ENCODE measurements at places on chromosomes 16 and 17.
A peak's percentile ranks its signal among the peaks of the same experiment; 100 is the strongest.

DNA sequence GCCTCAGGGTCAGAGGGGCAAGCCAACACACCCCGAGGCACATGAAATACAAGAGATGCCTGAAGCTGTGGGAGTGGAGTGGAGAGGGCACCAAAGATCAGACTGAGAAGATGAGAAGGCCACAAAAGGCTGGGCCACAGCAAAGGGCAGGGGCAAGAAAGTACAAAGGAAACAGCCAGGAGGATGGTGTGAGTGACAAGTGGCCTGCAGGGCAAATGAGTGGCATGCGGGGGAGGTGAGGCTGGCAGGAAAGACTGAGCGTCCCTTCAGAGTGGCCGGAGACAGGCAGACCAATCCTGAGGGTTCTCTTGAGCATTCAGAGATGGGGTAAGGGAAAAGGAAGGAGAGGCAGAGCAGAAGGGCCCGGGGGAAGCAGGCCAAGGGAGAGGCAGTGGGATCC is 23.2 kb downstream of the HSD11B2 start:
- no peak for DNase-seq

DNA sequence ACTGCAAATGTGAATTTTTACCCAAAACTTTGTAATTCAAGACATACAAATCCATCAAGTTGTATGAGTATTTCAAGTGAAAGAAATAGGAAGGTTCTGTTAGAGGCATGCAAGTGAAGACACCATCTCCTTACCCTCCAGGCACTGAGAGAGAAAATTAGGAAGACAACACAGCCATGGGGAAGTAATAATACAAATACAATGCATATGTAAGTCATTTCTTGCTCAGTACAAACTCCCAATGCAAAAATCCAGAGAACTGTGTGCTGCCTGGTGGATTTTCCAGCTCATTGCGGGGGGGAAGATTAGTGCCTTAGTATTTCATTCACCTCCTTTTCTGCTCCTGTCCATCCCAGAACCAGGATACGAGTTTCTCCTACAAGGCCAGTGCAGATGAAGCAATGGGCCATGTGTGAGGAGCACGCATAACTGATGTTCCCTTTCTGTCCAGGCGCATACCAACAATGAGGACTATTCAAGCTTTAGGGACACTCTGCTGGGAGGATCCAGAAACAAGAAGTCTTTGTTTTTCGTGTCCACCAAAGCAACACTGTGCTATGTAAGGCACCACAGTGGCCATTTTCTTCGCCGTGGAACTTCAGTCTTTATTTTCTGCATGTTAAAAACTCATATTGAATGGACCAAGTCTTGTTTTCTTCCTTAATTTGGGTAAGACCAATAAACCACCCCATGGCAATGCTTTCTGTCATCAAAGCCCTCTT is 143.7 kb upstream of the RCVRN start:
- DNase-seq: no peak

DNA sequence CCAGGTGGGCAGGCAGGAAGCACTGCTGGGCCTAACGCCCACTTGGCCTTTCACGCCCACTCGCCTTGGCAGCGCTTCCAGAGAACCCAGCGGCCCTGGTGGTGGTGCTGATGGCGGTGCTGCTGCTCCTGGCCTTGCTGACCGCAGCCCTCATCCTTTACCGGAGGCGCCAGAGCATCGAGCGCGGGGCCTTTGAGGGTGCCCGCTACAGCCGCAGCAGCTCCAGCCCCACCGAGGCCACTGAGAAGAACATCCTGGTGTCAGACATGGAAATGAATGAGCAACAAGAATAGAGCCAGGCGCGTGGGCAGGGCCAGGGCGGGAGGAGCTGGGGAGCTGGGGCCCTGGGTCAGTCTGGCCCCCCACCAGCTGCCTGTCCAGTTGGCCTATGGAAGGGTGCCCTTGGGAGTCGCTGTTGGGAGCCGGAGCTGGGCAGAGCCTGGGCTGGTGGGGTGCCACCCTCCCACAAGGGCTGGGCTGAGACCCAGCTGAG is 64.7 kb downstream of the MRC2 start:
- DNase-seq: no peak

- no peak for DNase-seq
Measured at GRCh38 chr17:45146166-45146565, 2.1 kb upstream of the HEXIM1 start.

GRCh38 chr16:47449788-47450187 is 11.1 kb downstream of the ITFG1 start:
- DNase-seq: no peak

DNA sequence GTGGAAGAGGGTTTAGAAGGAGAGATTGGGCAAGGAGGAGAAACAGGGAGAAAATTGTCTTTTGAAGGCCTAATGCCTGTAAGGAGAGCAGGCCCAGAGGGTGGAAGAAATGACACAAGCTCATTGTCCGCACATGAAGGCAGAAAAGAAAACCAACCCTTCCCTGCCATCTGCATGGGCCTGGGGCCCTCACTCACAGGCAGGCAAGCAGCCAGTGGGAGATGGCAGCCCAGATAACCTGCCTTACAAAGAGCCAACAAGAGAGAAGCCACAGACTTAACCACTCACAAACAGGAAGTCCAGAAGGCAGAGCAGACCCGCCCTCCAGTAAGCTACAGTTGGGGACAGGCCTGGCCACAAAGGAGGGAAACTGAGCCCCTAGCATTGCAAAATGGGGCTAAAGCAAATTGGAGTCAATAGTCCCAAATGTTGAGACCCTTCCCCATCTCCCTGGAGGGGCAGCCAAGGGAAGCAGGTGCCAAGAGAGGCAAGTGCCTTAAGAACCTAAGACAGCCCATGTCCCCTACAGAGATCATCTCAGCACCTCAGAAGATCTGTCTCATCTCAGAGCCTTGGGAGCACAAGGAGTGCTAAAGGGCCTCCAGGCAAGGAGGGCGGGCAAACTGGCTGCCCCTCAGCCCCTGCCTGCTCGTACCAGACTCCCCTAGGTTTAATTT is 7.3 kb upstream of the TSPOAP1 start:
- peak; percentile 61 for DNase-seq

DNA sequence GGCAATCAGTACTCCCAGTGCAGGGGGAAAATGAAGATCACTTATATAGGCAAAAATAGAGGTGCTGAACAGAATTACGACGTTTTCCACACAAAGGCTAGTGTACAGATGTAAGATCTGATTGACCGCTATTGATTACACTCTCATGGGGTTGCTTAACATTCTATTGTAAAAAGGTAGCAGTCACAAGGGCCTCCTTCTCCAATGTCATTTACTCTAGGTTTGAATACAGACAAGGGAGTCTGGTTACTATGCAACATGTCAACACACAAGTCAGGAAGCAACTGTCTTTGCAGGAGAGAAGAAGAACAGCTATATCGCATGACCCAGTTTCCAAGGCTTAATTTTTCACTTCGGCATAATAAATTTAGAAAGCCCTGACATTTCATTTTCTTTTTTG is 7.9 kb downstream of the KRT37 start:
- DNase-seq: no peak

DNA sequence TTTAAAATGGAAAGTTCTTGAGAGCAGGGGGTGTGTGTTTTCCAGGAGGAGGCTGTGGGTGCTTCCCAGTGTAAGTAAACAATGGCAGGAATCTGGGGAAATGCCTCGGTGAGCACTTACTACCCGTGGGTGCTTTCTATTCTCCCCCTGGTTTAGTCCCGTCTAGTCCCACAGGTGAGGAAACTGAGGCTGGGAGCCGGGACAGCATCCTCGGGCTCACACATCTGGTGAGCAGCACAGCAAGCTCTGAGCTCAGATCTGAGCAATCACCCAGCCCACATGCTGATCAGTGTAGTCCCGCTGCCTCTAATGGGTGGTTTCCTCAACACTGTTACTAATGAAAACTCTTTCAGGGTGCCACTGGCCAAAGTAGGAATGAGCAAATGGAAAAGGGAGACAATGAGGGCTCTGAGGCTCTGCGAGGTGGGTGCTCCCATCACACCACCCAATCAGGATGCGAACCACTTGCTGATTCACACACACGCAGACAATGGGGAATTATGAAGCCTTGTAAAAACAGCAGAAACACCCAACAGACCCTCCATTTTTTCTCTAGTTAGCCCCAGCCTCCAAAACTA is 202.6 kb downstream of the PARN start:
- no peak for DNase-seq

- no peak for DNase-seq
Measured at GRCh38 chr16:54051821-54052220, 234.8 kb downstream of the IRX3 start.

DNA sequence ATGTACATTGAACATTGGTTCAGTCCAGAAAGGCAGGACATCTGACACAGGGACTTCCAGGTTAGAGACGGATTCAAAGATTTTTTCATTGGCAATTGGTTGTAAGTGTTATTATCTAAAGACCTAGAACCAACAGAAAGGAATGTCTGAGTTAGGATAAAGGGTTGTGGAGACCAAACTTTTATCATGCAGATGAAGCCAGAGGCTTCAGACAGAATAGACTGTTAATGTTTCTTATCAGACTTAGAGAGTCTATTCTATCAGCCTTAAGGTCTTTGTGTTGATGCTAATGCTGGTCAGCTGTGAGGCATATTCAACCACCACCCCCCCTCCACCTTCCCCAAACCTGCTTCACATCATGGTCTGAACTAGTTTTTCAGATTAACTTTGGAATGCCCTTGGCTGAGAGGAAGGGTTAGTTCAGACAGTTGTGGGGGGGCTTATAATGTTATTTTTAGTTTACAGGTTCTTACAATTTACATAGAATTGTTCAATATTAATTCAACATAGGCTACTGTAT is 2.1 kb upstream of the ITGB3 start:
- DNase-seq: no peak

DNA sequence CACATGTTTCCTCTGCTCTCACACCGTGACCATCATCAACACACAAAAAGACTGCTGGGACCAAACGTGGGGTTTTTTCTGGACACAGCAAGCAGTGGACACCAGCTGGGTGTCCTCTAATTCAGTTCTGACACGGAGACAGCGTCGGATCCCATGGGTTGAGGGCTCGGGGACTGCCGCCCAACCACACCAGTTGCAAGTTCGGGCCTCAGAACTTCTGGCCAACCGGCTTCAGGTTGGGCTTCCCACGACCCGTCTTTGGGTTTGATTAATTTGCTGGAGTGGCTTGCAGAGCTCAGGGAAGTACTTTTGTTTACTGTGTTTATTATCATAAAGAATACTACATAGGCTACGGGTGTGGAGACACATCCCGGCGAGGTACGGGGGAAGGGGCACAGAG is 97.8 kb downstream of the BANP start:
- DNase-seq: no peak

- no peak for DNase-seq
Measured at GRCh38 chr17:63165400-63165799, 199.4 kb downstream of the TANC2 start.

DNA sequence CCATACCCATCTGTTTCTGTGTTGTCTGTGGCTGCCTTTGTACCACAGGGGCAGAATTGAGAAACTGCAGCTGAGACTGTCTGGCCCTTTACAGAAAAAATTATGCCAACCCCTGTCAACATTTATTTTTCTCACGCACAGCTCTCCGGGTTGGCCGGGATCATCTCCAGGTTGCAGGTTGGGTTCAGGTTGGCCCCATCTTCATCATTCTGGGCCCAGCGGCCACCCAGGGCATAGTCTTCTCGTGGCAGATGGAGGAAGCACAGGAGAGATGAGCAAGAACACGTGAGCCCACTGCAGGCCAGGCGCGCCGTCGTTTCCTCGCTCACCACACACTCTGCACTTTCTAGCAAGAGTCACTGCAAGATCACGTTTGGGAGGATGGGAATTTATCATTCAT is 66.1 kb upstream of the SEC14L1 start:
- DNase-seq: no peak
